GM12878 (cell line): ENCODE measurements at places on chromosomes 2 and 18.

GRCh38 chr2:103823847-103824246 lies 1030.1 kb upstream of the POU3F3 start:
- DNase-seq, result no peak

- no peak for DNase-seq
These were observed 388.9 kb downstream of the ZEB2 start for GRCh38 chr2:144131042-144131441.

DNA sequence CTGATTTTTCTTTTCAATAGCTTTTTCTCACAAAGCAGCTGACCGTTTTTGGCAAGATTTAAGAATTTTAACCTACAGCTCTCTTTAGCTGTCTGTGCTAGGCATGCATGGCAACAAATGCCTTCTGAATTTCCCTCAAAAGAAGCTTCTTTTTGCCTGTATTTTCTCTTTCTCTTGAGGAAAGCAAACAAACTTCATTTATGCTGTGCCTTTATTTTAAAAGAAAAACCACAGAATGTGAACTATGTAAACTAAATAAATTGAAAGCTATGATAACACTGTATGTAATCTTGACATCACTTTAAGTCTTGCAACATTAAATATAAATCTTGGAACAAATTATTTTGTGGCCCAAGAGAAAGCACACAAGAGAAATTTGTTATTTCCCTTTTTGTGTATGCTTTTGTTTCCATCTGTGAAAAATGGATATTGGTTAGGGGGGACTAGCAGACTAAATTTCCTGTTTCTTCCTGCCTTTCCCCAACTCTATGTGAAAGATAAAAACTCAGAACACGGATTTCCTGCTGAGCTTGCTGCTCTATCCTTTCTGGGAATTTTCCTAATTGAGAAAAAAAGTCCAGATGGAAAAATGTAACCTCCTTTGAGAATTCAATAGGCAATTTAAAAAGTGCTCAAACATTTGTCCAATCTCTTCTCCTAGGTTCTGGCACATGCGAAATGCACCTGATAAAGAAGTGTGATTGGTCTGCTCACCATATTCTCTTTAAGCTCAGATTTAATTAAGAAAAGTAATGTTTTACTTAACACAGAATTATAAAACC lies 20.9 kb upstream of the TFPI start:
- no peak for DNase-seq

GRCh38 chr2:160493227-160494028 lies at the start of gene RBMS1:
Gene RBMS1 (minus strand): TSS chr2:160493807. CDS start chr2:160493363, 444 bp downstream.
- no peak for DNase-seq

- DNase-seq, result no peak
These were observed 514.8 kb upstream of the HNMT start for GRCh38 chr2:137449454-137449853.
